ENCODE measurements at places on chromosomes 5 and 9.

- no peaks in the 10 kb centered on the region for H3K36me3 ChIP-seq
- no peak overlapping the region for H3K4me3 ChIP-seq
- H3K27me3 ChIP-seq: no peaks in the 10 kb centered on the region
- H3K4me1 ChIP-seq: peaks cover 9% of the 10 kb centered on the region
- no peak for DNase-seq
- H3K27ac ChIP-seq: no peak overlapping the region
Measured at GRCh38 chr5:133246376-133247150, 194.8 kb downstream of the HSPA4 start.

GRCh38 chr9:6911901-6912638 lies 154.3 kb downstream of the KDM4C start:
- no peaks in the 10 kb centered on the region for H3K27me3 ChIP-seq
- peaks cover 9% of the 10 kb centered on the region for H3K4me1 ChIP-seq
- H3K36me3 ChIP-seq: peaks cover 6% of the 10 kb centered on the region

DNA sequence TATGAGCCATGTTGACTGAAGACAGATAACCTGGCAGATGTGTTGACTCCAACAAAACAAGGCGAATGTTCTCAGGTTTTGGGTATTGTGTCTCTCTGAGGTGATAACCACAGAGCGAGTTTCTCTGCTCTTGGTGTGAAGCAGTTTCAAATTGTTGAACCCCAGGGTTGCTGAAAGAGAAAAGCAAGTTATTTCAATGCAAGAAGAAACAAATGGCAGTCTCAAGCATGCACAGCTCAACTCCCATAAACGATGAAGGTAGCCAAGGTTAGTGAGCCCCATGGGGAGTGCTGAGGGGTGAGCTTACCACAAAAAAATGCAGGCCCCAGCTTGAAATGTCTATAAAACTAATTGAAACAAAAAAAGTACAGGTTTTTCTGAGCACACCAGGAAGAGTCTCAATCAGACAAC lies 220.8 kb upstream of the DAPK1 start:
- peak overlapping the region; percentile 70 for H3K27ac ChIP-seq
- H3K4me3 ChIP-seq: no peak overlapping the region
- H3K27me3 ChIP-seq: peaks cover 15% of the 10 kb centered on the region
- no peaks in the 10 kb centered on the region for H3K36me3 ChIP-seq
- DNase-seq: peak; percentile 7
- H3K4me1 ChIP-seq: peaks cover 15% of the 10 kb centered on the region

- no peaks in the 10 kb centered on the region for H3K27me3 ChIP-seq
- DNase-seq: no peak
- H3K4me3 ChIP-seq: no peak overlapping the region
- H3K27ac ChIP-seq: no peak overlapping the region
- H3K4me1 ChIP-seq: no peaks in the 10 kb centered on the region
- H3K36me3 ChIP-seq: no peaks in the 10 kb centered on the region
Measured at GRCh38 chr5:162503796-162504195, 436.2 kb downstream of the GABRG2 start.

GRCh38 chr5:169576181-169576598 lies 7.4 kb upstream of the SPDL1 start:
- H3K36me3 ChIP-seq: no peaks in the 10 kb centered on the region
- H3K4me3 ChIP-seq: no peak overlapping the region
- peaks cover 6% of the 10 kb centered on the region for H3K4me1 ChIP-seq
- no peak overlapping the region for H3K27ac ChIP-seq
- DNase-seq: no peak

- H3K4me3 ChIP-seq: no peak overlapping the region
- DNase-seq: no peak
- H3K36me3 ChIP-seq: no peaks in the 10 kb centered on the region
- H3K4me1 ChIP-seq: no peaks in the 10 kb centered on the region
Measured at GRCh38 chr5:159743234-159743633, 173.0 kb upstream of the ADRA1B start.
